ENCODE measurements at places on chromosomes 1 and 21.

DNA sequence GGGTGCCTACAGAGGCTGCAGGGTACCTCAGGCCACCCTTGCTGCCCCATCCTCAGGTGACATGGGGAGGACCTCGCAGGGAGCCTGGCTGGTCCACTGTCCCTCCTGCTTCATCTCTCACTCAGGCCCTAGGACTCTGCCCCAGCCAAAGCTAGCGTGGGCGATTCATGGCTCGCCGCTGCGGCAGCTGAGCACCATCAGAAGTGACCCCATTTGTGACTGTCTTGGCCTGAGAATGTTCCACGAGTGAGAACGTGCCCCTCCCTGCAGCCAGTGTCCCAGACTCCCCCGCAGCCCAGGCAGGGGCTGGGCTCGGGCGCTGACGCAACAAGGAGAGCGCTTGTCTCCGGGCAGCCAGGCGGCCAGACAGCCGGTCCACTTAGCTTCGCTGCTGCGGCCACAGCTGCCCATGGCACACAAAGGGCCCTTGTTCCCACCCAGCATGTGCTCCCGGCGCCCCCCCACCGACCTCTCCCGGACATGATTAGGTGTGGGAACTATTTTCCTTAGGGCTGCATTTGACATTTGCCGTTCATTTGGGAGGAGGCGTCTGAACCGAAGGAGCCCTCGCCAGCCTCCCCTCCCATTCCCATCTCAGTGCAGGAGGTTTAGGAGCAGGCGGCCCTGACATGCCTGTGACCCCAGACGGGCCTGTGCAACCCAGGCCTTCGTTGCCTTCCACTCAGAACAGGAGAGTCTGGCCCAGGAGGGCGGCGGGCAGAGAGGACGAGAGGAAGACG lies 19.3 kb upstream of the POFUT2 start:
- DNase-seq = no peak

- DNase-seq = no peak
Observed at GRCh38 chr1:187374082-187374481, 545.3 kb downstream of the PLA2G4A start.

DNA sequence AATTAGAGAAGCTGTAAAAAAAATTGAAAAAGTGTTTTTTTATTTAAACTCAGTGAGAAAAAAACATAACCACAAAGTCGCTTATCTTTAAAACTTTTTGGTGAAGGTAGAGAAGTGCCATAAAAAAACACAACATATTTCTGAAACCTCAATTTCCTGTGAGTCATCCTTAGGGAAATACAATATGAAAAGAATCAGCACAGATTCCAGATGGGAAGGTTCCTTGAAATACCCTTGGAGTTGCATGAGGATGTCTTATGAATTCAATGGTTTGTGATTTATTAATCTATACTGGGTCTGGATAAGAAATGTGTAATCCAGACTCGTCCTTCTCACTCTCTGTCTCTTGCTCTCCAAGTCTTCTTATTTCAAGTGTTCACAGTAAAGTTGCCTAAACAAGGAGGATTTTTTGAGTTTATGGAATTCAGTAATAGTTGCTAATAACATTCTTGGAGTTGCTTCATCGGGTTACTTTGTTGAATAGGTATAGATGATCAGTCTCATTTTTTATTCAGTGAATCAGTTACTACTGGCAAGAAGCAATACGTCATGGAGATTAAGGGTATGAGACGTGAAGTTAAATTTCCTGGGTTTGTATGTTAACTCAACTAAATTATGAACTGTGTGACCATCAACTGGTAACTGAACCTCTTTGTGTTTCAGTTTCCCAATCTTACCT lies 191.4 kb downstream of the KCNK2 start:
- DNase-seq = peak; percentile 74

DNA sequence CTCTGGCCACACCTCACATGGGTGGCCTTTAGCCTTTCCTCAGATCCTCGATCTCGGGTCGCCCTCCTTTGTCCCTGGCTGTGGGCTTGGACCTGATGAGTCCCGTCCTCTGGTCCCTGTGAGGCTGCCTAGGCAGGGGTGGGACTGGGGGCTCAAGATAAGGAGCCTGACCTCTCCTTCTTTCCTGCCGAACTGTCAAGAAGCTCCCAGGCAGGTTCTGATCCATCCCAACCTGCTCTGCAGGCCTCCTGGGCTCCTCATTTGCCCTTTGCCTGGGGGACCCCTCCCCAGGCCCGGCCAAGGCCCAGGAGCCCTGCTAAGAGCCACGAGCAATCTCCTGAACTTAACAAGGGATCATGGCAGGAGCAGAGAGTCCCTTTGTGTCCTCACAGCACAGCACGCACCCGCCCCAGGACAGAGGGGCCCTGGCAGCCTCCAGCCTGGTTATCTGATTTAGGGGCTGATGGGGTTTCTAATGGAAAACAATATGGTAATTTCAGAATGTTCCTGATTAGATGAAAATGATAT lies 82.4 kb upstream of the POU3F1 start:
- DNase-seq = no peak

DNA sequence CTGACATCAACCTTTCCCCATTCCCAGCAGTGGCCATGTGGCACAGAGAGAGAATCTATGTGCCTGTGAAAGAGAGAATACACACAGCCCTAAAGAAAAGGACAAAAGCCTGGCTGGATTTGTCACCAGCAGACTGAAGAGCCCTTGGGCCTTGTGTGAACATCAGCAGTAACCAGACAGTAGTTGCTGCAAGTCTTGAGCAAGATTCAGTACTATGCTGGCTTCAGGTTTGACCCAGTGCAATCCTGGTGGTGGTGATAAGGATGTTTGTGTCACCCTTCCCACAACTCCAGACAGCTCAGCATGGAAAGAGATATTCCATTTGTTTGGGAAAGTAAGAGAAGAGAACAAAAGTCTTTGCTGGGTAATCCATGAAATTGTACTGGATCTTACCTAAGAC lies 28.4 kb upstream of the GBP6 start:
- no peak for DNase-seq

- no peak for DNase-seq
Observed at GRCh38 chr1:60088620-60089155, 15.1 kb upstream of the C1orf87 start.

GRCh38 chr1:51506537-51506936 lies 12.5 kb downstream of the EPS15 start:
- DNase-seq = no peak

DNA sequence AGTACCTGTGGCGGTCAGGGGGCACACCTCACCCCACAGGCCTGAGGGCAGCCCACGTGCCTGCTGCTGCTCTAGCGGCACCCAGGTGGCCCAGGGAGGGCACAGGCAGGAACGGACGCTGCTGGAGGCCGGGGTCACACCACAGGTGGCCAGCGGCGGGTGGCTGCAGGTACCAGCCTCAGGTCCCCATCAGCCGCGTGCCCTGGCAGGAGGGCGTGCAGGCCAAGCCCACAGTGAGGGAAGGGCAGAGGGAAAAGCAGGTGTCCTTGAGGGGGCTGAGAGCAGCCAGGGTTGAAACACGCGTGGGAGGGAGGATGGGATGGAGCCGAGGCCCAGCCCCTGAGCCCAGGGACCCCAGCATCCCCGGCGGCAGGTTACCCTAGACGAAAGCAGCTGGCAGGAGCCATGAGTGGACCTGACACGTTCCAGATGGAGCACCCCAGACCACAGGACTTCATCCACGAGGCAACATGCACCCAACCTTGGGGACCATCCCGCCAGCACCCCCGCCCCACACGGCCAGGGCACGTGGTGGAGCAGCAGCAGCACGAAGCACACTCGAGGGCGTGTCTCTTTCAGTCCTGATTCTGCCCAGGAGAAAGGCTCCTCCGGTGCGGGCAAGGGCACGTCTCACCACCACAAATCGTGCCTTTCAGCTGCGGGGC lies 3.7 kb downstream of the SLC19A1 start:
- no peak for DNase-seq

DNA sequence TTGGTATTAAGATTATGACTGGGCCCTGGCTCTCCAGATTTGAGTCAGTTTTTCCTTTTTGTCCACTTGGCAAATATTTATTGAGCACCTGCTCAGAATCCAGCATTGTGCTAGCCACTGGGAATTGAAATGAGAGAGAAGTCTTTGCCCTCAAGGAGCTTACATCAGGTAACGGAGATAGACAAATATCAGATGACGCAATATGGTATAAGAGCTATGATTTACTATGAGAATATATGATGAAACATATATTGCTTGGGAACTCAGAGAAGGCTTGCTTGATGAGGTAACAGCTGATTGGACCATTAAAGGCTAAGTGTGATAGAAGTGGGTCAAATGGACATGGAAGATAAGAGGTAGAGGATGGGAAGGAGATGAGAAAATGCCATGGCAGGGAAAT lies 41.0 kb upstream of the GPR88 start:
- DNase-seq = no peak

DNA sequence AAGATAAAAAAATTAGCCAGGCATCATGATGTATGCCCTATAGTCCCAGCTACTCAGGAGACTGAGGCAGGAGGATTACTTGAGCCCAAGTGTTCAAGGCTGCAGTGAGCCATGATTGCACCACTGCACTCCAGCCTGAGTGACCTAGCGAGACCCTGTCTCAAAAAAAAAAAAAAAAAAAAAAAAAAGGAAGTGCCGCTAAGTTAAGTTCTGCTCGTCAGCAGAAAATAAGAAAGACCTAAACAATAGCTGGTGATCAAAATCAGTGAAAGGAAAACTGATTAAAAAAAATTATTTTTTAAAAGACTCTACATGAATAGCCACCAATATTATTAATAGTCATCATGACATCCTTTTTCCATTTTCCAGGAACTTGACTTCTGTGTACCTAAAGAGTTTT lies 44.2 kb upstream of the MTR start:
- DNase-seq = no peak

- DNase-seq = no peak
Observed at GRCh38 chr1:4058706-4059105, 158.6 kb upstream of the C1orf174 start.

DNA sequence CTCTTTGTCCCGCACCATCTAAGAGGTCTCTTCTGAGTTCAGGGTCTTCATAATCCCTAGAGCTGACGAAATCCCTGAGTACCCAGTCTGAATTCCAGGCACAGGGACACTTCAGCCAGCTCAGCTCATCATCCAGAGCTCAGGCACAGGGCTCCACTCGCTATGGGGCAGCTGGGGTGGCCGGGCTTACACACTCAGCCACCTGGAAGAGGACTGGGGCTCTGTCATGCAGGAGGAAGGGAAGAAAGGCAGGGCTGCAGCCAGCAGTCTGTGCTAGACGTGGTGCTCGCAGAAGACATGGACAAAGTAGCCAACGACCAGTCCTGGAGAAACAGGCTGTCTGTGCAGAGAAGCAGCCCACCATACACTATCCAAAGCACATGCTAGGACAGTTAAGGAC lies 88.5 kb downstream of the POFUT2 start:
- no peak for DNase-seq

GRCh38 chr1:201989354-201990128 lies 7.1 kb downstream of the RNPEP start:
- DNase-seq = no peak

GRCh38 chr1:110123224-110123623 lies 11.0 kb downstream of the UBL4B start:
- DNase-seq = no peak

GRCh38 chr1:91764471-91765115 lies 121.4 kb downstream of the TGFBR3 start:
- peak; percentile 32 for DNase-seq

GRCh38 chr1:61253912-61254633 lies 171.7 kb downstream of the NFIA start:
- no peak for DNase-seq

GRCh38 chr1:243758647-243759046 lies 91.4 kb downstream of the AKT3 start:
- DNase-seq = no peak

DNA sequence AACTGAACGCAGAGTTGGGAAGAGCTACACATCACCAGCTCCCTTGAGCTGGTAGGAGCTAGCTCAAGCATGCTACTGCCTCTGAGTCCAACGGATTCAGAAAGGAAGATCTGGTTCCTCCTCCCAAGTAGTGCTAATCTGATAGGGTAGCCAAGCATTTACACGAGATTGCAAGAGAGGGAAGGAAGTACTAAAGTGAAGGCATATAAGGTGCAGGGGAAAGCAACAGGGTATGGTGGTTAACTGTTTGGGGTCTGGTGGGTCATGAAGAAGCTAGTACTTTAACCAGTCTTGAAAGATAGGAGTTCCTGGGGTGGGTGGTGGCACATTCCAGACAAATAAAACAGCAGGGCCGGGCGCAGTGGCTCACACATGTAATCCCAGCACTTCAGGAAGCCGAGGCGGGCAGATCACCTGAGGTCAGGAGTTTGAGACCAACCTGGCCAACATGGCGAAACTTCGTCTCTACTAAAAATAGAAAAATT lies 20.2 kb upstream of the ZNF436 start:
- DNase-seq = no peak

GRCh38 chr1:55378582-55378981 lies 163.4 kb upstream of the USP24 start:
- peak; percentile 46 for DNase-seq

DNA sequence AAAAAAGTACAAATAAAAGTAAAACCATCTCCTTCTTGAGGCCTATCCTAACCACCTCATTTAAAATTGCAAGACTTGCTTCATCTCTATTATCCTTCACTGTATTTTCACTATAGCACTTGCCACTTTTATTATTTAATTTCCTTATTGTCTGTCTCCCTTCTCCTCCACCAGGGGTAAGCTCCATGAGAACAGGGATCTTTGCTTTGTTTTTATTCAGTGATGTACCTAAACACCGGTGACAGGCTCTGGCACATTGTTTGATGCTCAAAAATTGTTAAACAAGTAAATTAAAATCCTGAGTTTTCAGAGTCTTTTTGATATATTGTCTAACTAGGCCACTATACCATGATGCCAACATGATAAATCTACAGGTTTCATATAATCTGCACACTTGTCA lies 17.2 kb upstream of the SPEN start:
- no peak for DNase-seq

DNA sequence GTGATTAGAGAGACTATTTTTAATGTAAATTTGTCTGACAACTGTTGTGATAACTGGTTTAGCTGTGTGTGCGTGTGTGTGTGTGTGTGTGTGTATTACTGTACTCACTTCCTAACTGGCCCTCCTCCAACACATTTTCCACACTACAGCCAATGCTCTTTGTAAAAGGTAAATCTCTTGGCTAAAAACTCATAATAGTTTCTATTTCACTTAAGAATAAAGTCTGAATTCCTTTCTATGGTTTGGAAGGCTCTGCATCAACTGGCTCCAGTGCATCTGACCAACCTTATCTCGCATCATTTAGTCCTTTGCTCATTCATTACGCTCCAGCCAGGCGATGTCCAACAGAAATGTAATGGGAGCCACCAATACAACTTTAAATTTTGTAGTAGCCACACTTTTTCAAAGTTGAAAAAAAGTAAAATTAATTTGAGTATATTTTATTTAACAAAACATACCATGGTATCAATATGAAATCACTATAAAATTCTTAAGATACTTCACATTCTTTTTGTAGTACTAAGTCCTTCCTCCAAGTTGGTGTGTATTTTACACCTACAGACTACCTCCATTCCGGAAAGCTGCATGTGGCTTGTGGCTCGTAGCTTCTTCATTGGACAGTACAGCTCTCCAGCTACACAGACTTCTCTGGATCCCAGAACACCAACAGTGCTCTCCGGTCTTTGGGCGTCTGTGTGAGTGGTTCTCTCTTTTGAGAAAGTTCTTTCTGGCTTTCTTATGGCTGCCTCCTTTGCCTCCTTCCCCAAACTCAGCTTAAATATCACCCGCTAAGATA lies 68.9 kb downstream of the NRIP1 start:
- DNase-seq = peak; percentile 80

GRCh38 chr1:150890033-150890416 lies 3.1 kb downstream of the CTXND2 start:
- no peak for DNase-seq

- no peak for DNase-seq
Observed at GRCh38 chr21:45900034-45900868, 81.3 kb upstream of the COL6A1 start.

Data from cardiac muscle cell (in vitro differentiated cells and primary cell).